H54 (cell line): ENCODE measurements at places on chromosomes 7 and 10.

DNA sequence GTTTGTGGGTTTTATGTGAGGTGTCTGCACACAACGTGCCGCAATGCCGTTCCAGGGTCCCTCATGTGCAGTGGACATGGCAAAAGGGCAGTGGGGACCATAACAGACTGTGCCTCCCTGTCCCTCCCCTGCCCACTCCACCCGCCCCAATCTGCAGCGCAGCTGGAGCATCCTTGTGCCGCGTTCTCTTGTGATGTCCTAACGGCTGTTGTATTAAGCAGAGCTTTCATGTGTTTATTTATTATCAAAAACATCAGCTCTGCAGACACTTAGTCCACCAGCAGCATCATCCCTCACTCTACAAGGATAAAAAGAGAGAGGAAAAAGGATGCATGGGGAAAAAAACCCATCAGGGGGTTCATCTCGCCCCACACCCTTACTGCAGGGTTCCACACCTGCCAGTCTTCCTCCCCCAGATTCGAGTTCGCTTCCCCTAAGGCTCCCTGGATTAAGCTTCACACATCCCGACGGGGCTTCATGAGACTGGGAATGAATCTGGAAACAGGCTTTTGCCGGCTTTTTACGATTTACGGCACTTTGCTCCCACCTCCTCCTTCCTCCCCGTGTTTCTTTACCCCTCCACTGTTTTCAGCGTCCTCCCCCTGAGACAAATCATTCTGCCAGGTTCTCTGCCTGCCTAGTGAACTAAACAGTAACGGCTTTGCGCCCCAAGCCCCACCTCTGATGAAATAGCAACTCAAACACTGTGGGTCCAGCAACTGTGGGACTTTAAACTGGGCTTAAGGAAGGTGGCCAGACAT, 301.4 kb downstream of the CAMK1D start:
- DNase-seq: no peak

- DNase-seq: no peak
Observed at GRCh38 chr7:106065575-106066500, 46.3 kb downstream of the SYPL1 start.

DNA sequence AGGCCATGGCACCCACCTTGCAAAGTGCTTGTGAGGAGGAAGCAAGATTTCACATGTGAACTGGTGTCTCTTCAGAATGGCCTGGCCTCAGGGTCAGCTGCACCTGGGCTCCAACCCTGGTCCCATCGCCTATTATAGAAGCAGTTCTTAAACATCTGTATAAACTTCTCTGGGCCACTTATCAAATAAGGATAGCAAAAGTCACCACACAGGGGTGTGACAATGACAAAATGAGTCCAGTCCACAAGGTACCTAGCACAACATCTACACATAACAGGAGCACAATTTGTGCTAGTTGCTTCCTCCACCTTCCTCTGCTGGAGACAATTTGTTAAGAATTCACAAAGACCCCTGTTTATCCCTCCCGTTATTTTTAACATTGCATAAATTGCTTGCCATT, 340.6 kb upstream of the ZMIZ1 start:
- DNase-seq: no peak

- DNase-seq: no peak
Observed at GRCh38 chr10:110979611-110980010, 60.2 kb downstream of the SHOC2 start.

DNA sequence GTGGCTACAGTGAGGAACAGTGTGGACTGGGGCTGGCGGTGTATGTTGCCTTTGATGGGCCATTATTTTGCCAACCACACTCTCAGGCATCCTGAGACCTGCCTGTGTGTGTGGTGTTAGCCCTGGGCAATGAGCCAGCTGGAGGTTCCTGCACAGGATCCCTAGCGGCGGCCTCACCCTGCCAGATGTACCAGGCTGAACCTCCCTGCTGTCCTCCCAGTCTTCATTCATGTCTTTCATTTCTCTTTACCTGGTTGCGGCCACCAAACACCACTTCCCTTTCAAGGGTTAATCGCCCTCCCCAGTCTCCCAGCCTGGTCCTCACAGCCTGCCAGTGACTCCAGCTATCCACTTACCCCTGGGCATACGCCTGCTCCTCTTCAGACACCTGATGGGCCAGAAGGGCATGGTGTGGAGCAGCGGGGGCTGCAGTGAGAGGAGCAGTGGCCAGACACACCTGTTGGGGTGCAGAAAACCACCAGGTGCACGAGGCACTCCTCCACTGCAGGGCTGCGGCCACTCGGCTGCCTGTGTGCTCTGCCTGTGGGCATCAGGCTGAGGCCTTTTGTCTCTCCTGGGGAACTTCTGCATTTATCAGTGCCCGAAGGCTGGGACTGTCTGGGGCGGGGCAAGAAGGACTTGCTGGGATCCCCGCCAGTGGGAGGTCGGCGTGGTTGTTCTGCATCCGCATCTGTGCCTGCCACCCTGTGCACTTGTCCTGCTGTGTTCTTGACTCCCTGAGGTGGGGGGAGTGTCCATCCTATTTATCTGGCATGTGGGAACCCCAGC, 111.6 kb downstream of the ARHGAP22 start:
- DNase-seq: no peak

DNA sequence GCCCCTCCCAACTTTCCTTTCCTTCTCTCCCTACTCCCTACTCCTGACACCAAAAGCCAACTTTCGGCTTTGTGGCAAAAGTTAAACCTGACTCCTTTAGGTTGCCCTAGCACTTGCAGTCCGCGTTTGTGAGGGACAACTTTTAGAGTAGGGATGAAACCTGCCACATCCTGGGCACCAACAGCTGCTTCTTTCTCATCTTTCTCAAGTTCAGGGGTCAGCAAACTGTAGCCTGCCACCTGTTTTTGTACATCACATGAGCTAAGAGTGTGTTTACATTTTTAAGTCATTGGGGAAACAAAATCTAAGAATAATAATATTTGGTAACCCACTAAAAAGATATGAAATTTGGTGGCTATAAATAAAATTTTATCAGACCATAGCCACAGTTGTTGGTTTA, 660.6 kb downstream of the KCNMA1 start:
- no peak for DNase-seq

GRCh38 chr10:57963546-57963945, 304.1 kb downstream of the IPMK start:
- no peak for DNase-seq

GRCh38 chr7:146002431-146003078, 114.0 kb upstream of the CNTNAP2 start:
- no peak for DNase-seq

GRCh38 chr7:19051767-19052375, 65.6 kb downstream of the TWIST1 start:
- DNase-seq: no peak

- no peak for DNase-seq
Observed at GRCh38 chr7:143938379-143939243, 3.6 kb downstream of the OR2F2 start.

GRCh38 chr7:127419196-127419595, 26.7 kb upstream of the ZNF800 start:
- DNase-seq: no peak

- DNase-seq: no peak
Observed at GRCh38 chr10:69961881-69962745, 90.5 kb upstream of the MACROH2A2 start.
